ENCODE measurements at places on chromosomes 5 and 9.

DNA sequence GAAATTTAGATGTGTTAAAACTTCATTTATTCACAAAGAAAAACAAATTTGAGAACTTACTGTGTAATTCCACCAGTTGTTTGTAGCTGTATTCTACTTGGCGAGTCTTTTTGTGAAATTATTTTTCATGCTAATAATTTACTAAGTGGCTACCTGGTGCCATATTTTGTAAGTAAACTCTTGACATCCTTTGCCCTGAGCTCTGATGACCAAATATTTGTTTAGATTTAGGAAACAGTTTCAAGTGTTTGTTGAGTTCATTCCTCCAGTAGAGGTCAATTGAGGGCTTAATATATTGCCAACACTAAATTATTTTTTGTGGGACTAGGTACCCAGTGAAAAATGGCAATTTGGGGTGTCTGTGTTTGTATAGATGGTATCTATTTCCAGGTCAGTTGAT lies 3.7 kb downstream of the CNTLN start:
- DNase-seq: no peak

DNA sequence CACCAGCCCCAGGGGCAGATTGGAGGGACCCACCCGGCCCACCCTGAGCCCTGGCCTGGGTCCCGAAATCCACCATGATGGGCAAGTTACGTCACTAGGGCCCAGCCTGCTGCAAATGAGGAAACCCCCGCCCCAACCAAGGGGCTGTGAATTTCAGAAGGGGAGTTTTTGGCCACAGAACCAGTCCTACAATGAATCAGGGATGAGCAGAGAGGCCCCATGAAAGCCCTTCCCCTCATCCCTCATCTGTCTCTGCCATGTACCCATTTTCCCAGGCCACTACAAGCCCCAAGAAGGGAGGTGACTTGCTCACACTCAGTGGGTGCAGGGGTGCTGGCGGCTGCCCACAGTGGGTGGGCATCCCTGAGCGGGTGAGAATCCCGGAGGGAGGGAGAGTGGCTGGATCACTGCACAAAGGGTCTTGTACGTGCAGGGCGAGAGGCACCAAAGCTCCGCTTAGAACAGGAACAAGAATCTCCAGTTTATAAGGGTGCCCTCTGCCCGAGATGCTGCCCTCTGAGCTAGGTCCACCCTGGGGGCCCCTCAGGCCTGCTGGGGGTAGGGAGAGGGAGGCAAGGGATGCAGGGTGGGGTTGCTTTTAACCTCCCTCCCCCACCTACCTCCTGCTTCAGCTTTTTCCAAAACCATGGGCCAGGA lies 10.4 kb upstream of the TCF7 start:
- DNase-seq: no peak

DNA sequence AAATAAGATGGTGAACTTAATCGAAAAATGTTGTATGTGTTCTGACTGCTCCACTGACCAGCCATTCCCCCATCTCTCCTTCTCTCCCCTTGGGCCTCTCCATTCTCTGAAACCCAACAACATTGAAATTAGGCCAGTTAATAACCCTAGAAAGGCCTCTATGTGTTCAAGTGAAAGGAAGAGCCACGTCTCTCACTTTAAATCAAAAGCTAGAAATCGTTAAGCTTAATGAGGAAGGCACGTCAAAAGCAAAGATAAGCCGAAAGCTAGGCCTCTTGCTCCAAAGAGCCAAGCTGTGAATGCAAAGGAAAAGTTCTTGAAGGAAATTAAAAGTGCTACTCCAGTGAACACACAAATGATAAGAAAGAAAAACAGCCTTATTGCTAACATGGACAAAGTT lies 77.4 kb upstream of the NR5A1 start:
- DNase-seq: no peak

- DNase-seq: no peak
Measured at GRCh38 chr5:153793699-153794098, 245.0 kb downstream of the FAM114A2 start.

- no peak for DNase-seq
Measured at GRCh38 chr5:5492087-5492933, 69.8 kb downstream of the ICE1 start.

- DNase-seq: no peak
Measured at GRCh38 chr5:654071-654778, 38.9 kb downstream of the TPPP start.

GRCh38 chr5:147479949-147480348 lies 29.9 kb downstream of the DPYSL3 start:
- DNase-seq: no peak

DNA sequence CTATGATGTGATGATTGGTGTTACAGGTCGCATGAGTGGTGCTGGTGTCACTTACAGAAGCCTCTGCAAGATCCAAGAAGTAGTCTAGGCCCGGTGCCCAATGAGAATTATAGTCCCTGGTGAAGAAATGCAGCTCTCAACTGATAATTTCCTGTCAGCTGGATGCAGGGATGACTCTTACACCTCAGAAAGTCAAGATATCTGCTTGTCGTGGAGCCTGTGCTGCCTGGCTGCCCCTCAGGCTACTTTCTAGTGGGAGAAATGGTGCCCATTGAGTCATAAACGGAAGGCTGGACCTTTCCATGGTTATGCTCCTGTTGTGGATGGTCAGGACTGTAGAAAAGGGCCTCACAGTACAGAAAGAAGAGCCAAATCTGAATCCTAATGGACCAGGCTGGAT lies 46.8 kb upstream of the NXNL2 start:
- no peak for DNase-seq

- DNase-seq: no peak
Measured at GRCh38 chr5:112960863-112961504, 15.6 kb upstream of the DCP2 start.

- DNase-seq: no peak
Measured at GRCh38 chr9:128231638-128232527, 28.7 kb downstream of the DNM1 start.

DNA sequence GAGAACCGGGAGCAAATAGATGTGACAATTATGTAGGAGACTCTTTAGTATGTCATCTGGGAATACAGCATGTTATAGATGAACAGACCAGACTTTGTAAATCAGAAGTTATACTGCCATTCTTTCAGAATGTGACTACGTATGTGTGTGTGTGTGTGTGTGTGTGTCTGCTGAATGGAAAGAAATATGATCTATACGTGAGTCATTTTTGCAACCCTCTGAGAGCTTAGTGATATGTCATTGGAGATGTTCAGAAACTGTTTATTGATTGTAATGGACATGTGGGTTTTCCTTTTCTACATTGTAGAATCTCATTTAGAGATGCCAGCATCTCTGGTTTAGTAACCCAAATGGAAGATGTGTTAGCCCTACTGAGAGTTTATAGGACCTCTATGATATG lies 731.5 kb downstream of the TLE1 start:
- DNase-seq: no peak

DNA sequence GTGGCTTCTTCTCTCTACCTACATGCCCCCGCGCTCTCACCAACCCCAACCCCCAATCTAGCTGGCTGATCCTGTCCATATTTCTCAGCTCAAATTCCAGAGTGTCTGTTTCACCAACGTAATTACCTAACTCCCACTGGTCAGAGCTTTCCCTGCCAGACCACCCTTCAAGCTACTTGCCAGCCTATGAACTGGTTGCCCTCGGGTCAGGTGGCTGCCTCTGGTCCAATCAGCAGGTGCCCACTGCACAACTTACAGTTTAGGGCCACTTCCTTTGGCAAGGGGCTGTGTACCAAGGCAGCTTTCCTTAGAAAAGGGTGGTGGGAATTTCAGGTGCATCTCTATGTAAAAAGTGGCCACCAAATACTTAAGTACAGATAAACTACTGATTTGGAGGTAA lies 92.2 kb upstream of the SLC30A5 start:
- no peak for DNase-seq

- no peak for DNase-seq
Measured at GRCh38 chr9:9951556-9952160, 661.1 kb downstream of the PTPRD start.

- no peak for DNase-seq
Measured at GRCh38 chr5:114477816-114478334, 116.0 kb downstream of the KCNN2 start.

- DNase-seq: no peak
Measured at GRCh38 chr9:133420392-133420827, 1.8 kb upstream of the ADAMTS13 start.

- no peak for DNase-seq
Measured at GRCh38 chr5:115558388-115558956, 13.9 kb upstream of the FEM1C start.

GRCh38 chr5:38878391-38879077 lies 32.7 kb downstream of the OSMR start:
- DNase-seq: no peak

DNA sequence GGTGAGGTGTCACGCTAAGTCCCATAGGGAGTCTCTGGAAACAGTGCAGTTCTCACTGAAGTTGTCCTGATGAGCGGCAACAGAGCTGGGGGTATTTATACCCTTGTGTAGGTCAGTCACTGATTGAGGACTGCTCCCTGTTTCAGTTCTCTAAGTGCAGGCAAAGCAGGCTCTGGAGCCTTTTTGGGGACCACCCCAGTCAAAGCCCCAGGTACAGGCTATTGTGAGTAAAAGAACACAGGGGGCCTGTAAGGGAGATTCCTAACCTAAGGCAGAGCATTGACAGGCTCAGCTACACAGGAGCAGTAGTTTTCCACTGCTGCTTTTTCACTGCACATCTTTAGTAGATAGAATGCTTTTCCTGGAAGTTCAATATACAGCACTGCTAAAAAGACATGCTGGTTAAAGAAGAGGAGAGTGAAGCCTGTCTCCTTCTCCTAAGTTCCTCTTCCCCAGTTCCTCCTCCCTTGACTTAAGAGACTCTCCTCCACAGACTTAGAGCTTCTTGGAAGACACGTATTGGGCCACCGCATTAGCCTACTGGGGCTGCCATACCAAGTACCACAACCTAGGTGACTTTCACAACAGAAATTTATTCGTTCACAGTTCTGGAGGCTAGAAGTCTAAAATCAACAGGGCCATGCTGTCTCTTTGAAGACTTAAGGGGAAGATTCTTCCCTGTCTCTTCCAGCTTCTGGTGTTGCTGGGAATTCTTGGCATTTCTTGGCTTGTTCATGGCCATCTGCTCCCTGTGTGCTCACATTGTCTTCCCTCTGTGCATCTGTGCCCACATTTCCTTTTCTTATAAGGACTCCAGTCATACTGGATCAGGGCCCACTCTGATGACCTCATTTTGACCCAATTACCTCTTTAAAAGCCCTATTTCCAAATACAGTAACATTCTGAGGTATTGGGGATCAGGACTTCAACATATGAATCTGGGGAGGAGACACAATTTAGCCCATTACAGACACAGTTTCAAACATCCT lies 221.0 kb downstream of the ESM1 start:
- no peak for DNase-seq

- no peak for DNase-seq
Measured at GRCh38 chr9:38376021-38376670, 16.4 kb upstream of the ALDH1B1 start.

DNA sequence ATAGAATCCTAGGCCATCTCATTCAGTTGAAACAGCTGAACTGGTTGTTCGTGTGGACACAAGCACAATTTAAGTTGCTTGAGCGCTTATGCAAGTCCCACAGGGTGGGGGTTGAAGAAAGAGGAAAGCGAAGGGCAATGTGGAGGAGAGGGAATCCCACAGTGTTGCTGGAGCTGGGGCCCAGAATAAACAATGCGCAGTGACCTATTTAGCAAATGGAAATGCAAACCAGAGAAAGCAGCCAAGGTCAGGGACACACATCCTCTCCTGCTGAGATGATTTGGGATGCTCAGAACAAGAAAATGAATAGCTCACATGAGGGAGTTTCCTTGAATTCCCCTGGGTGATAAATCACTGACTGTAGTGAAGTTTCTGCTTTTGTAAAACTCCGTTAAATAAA lies 838.3 kb downstream of the TLE4 start:
- DNase-seq: no peak

DNA sequence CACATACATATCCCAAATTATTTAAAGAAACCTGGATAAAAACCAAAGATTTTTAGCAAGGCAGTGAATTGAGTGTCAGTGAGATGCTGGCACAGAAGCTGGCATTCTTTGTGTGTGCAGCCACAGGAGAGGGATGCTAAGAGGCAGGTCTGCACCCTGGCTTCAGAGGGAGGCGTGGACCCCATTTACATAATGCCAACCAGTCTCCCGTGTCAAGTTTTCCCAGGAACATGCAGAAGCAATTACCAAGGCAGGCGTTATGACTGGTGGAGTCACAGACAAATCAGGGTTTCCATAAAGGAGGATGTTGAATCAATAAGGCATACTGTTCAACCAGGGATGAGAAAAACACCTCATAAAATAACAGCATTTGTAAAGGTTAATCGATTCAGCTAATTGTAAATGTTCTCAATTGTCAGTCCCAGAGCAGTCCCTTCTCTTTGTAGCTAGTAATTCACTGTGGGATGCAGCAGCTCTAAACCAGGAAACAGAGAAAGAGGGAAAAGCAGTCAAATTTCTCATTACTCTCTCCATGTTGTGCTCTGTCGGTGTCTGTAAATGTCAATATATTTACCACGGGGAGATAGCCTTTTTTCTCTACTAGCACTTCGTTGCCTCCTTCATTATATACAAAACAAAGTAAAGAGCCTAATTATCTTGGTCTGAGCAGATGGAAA lies 452.4 kb upstream of the GRAMD2B start:
- no peak for DNase-seq

GRCh38 chr5:39079147-39079546 lies 4.9 kb upstream of the RICTOR start:
- DNase-seq: no peak

DNA sequence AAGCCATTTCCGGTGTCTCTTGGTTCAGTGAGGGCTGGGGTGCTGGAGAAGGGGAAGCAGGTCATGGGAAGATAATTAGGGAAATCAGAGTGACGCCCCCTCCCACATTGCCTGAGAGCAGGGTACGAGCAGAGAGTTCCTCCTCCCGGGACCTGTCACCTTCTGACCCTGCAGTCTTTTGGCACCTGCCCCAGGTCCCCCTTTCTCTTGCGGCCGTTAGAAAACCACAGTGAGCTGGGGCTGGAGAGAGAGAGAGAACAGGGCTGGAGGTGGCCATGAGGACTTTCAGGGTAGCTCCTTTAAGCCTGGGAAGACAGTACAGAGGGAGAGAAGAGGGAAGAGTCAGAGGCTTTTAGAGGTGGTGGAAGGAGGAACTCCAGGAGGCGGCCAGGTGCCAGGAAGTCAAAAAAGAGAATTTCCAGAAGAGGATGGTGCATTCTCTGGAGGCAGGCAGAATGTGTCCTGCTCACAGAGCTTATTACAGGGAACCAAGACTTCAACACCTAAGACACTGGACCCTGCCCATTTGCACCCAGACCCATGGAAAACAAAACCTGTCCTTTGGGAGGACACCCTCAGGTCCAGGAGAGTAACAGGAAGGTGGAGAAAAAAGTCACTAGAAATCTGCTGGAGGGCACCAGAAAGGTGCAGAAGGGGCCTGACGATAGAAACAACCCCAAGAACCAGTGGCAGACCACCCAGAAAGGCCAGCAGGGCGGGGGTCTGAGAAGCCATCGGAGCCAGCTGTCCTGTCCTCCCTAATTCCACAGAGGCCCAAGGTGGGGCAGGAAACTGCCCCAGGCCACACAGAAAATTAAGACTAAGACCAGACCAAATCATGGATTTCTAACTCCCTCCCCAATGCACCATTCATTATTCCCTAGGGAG lies 6.5 kb upstream of the ACSL6 start:
- no peak for DNase-seq

- DNase-seq: no peak
Measured at GRCh38 chr5:11143456-11144267, 382.6 kb upstream of the DAP start.
